ENCODE measurements at places on chromosomes 3 and 15.
A peak's percentile ranks its signal among the peaks of the same experiment; 100 is the strongest.

DNA sequence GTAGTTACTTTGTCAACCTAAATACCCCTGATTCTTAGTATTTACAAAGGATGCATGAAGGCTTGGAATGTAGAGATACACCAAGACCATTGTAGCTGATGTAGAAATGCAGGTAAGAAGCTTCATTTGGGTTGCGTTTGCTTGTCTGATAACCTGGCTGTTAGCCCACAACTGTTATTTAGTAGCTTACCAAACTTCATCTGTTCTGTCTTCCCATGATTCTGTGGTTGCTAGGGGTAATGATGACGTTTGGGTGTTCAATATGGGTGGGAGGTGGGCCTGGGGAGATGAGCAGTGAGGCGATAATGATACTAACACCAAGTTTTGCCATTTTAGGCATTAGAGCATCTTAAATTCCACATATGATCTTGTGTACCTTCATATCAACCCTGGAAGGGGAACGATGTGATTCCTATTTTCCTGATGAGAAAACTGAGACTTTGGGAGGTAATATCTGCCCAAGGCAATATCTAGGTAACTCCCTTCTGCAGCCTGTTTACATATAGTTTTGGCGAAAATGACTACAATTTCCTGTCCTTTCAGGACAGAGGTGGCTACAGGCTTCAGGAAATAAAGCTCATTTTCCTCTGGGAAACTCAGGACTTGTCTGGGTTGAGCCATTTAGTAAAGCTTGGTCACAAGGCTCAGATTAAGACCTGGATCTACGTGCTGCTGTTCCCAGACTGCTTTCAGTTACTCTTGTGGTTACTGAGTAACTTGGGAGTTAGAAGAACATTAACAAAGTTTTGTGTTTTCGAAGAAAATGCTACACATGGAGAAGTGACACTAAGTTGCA, 26.8 kb downstream of the FNDC3B start:
- DNase-seq: no peak

DNA sequence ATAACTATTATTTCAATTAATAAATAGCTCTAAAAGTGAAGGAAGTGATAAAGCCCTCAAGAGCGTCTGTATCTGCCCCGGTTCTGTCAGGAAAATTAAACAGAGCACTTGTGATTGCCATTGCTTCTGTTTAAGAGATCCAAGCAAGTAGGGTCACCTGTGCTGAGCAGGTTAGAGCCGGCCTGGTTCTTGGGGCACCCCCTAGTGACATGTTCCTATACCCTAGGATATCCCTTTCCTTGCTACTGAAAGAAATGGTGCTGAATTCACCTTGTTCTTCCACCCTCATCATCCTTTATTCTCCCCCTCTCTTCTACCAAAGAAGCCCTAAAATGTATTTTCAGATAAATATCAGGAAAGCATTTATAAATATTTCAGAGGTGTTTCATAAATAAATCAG, 323.5 kb downstream of the RORA start:
- peak; percentile 13 for DNase-seq

DNA sequence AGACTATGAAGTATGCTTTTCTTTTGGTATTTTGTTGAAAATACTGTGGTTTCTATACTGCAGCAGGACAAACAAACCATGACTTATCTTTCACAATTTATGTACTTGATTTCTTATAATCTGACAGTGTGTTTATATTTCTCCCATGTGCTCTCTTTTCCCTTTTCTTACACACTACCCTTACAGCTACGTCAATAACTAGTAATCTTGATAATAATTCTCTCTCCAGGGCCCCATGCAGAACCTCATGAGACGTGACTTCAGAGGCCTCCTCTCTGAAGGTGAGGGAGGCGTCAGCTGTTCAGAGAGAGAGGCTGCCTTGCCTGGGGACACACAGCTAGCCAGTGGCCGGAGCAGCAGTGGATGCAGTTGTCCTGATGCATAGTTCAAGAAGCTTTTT, 35.9 kb downstream of the KY start:
- no peak for DNase-seq

GRCh38 chr3:77236118-77236517, 196.2 kb downstream of the ROBO2 start:
- DNase-seq: no peak

DNA sequence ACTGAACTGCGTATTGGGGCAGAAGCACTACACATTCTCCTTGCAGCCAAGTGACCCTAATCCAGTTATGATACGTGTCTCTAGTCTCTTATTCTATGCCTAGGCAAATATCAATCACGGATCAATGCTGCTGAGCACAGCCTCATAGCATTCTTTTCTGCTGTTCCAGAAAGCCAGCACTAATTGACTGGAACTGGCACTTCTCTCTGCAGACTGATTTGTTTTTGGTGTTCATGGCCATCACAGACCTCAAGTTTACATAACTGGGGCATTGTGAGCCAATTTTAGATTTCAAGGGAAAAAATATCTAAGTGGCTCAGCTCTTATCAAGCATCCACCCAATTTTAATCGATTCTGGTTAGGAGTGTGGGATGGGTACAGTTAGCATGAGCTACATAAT, 37.9 kb downstream of the GLDN start:
- no peak for DNase-seq

- DNase-seq: no peak
Measured at GRCh38 chr15:74040109-74040850, 42.1 kb downstream of the GOLGA6A start.

- DNase-seq: no peak
Measured at GRCh38 chr3:50408443-50408944, 49.2 kb upstream of the TMEM115 start.

DNA sequence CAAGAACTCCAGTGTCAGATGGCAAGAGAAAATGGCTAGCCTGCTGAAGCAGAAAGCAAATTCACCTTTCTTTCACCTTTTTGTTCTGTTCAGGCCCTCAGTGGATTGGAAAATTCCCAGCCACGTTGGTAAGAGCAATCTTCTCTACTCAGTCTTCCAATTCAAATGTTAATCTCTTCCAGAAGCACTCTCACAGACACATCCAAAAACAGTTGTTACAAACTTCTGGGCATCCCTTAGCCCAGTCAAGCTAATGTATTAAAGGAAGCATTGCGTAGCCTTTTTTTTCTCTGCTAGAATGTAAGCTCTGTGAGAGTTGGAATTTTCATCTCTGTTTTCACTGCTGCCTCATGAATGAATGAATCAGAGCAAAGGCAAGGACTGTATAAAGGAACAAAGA, 109.2 kb upstream of the ROBO2 start:
- DNase-seq: no peak

DNA sequence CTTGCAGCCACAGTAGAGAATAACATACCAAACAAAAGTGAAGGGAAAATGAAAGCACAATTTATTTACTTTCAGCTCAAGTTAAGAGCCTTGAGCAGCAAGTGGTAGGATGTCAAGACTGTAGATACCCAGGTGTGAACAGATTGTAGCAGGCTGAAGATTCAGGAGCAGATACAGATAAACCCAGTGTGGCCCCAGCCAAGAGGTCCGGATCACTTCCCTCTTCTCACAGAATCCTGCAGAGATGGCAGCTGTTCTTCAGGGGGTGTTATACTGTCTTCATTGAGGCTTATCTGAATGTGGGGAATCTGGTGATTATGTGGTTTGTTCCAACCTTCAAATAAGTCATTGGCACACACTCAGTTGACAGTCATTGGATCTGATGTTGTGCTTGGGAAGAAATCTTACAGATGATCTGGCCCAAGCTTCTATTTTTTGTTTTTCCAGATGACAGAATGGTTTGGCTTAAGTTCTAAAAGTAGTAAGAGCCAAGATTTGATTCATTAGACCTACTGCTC, 2.2 kb downstream of the STARD9 start:
- no peak for DNase-seq

DNA sequence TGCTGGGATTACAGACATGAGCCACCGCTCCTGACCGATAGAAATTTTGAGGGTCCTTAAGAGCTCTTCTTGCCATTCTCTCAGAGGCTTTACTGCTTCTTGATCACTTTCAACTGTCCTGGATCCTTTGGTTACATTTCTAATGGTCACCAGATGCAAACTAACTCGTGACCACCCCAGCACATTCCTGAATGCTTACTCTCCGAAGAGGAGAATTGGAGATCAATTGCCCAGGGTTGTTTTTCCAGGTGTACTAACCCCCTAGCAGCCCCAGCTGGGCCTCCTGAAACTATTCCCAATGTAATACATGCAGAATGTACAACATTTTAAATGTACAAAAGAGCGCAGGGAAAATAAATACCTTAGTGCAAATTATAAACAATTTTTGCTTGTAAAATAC, 65.1 kb upstream of the TBL1XR1 start:
- DNase-seq: no peak

DNA sequence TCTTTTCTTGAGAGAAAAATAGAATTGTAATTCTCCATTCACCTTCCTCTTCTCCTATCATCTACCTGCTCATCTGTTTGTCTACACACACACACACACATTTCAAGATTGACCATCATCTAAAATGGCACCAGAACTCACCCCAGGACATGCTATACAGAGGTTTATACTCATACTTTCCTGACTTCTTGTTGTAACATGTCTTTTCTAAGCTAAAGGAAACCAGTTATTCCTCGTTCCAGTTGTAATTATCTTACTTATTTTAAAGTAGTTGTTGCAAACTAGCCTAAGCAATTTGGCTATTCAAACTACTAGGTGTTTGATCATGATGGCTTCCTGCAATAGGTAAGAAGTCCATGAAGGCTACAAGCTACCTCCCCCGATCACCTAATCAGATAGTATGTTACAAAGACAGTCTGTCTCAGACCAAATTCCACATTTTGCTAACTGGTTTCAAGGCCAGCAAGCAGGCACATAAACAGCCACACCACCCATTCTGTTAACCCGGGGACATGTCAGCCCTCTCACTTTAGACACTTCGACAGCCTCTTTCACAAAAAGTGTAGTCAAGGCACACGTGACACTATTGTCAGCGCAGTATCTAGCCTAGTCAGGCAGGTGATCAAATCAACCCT, 189.7 kb downstream of the SHQ1 start:
- DNase-seq: no peak

DNA sequence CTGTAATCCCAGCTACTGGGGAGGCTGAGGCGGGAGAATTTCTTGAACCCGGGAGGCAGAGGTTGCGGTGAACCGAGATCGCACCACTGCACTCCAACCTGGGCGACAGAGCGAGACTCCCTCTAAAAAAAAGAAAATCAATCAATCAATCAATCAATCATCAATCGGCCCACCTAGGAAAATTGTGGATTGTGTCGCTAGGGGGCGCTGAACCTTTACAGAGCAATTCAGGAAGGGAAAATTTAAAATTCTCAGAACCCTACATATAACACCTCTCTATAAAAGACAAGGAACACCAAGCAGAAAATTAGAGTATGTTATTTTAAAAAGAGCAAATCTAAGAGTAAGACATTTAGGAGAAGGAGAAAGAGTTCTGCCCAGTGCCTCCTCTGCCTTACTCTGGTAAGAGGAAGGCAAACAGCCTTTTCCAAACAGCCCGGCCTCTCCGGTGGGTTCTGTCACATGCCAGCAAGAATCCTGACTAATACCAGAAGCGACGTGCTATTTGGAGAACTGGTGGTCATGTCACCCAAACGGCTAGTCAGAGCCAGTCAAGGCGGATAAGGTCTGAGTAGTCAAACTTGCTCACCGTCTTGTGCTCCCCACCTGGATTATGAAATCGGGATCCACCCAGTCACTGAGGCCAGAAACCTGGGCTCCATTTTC, 22.3 kb upstream of the SMCO1 start:
- DNase-seq: peak; percentile 58

DNA sequence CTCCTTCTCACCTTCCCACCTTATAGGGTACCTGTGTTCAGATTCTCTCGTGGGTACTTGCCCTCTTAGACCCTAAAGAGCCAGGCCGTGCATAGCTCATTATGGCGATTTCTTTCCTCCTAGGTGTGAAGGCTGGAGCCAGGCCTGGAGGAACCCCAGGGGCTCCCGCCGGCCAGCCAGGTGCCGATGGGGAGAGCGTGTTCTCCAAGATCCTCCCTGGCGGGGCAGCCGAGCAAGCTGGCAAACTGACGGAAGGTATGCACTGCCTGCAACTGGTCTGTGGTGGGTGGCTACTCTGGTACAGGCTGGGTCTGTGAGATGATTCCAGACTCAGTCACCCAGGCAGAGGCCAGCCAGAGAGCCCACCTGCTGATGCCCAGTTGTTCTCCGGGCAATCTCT, 9.9 kb upstream of the APEH start:
- no peak for DNase-seq

DNA sequence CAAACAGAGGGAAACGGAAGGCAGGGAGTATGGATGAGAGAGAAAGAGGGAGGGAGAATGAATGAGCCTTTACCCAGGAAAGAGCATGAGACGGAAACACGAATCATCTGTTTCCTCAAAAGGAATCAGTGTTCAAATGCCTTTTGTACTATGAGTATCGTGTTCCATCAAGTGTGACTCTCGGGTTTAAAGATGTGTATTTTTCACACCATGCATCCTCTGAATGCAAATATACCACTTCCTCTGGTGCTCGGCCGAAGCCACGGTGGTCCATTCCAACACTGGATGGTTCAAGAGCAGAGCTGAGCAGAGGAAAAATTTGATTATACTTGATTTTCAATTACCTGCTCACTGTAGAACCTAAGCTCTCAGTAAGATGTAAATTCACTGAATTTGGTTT, 505.1 kb downstream of the MECOM start:
- DNase-seq: no peak

DNA sequence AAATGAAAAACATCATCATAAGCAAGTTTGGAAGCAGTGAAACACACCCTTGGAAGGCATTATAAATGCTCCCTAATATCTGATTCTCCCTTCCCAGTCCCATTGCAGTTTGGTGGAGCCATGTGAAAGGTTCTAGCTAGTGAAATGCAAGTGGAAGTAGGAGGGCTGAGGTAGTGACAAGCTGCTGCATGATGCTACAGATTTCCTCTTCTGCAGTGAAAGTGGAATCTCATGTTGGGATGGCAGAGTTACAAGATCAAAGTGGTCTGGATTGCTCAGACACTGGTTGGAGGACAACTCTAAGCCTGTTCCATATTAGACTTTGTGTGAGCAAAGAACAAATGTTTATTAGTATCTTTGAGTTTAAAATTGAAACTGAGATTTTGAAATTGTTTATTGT, 3.3 kb upstream of the PDCD6IP start:
- DNase-seq: no peak

DNA sequence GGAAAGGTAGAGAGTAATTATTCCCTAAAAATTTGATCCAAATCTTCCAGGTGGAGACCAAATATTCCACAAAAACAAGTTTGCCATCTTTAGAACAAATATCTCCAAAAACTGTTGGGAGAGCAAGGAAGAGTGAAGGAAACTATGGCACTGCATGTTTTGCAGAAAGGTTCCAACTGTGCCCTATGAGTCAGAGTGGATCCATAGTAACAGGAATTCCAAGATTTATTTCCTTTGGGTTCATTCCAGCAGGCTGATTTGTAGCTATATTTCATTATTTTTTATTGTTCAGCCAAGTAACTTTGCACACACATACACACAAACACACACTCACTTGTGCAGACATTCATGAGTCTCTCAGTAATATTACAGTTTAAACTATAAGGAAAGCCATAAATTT, 459.7 kb upstream of the EPHA6 start:
- DNase-seq: no peak

- no peak for DNase-seq
Measured at GRCh38 chr15:82294061-82294690, 31.6 kb downstream of the SAXO2 start.

- DNase-seq: no peak
Measured at GRCh38 chr3:40869013-40869412, 330.3 kb upstream of the CTNNB1 start.
